Occipital lobe (tissue), 3 donors: ENCODE measurements at places on chromosomes 12 and 14.

GRCh38 chr14:34465069-34465859 is 3.2 kb upstream of the SPTSSA start:
- DNase-seq = no peak

GRCh38 chr14:36747411-36748184 is 85.9 kb downstream of the PAX9 start:
- no peak for DNase-seq

GRCh38 chr14:51653775-51654532 is 2.2 kb downstream of the FRMD6 start:
- DNase-seq = no peak

GRCh38 chr12:124661341-124661740 is 93.9 kb upstream of the NCOR2 start:
- DNase-seq = no peak

DNA sequence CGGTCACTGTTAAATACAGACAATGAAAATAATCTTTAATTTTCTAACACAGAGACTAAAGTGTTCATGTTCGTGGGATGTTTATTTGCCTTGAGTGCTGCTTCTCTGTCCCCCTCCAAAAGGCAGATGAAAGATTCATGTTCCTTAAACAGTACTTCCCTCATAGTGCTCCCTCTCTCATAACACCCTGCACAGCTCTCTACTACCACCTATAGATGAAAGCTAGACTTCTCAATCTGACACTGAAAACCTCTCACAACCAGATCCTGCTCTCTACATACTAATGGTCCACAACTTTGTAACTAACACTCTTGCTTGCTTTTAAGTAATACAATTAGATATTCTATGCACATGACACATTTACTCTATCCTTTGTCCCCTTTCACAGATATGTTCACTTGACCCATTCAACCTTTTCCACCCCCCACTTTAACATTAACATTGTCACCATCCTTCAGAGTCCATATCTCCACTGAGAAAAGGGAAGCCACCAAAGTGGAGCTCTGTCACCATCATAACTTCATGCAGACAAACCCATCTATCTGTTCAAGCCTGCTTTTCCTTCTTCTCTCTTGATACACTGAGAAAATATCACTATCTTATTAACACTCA is 266.4 kb upstream of the USP15 start:
- no peak for DNase-seq

DNA sequence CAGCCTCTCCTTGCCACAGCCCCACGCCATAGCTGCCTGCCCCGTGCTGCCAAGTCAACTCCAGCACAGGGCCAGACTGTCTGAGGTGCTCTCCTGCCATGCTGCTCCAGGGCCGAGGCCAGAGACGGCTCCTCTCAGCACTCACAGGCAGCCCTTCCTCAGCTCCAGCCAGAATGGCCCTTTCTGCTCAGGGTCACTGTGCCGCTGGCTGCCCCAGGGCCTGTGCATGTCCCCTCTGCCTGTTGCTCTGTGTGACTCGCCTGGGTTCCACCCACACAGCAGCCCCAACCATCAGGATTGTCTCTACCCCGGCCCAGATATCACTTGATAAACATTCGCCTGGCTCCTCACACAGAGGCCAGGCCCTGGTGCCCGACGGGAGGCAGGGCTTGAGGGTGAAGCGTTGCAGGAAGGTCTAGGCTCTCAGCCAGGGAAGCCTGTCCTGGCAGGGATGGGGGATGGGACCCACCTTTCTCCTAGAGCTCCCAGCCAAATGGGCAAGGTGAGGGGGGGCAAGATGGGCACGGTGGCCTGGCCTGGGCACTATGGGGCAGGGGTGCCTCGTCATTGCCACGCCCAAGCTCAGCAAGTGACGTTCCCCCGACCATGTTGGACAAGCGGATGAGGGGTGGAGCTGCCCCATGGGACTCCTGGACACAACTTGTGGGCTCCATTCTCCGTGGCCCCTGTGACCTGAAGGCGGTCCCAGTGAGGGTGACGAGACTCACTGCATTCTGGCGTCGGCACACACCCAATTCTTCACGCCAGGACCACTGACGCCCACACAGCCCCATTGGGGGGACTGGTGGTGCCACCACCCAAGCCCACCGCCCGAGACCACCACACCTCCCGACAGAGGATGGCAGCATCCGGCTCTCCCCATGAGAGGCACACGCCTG is 27.4 kb upstream of the BTBD6 start:
- no peak for DNase-seq

- peak; percentile 6 for DNase-seq
Observed at GRCh38 chr12:65602610-65603295, 221.5 kb upstream of the HMGA2 start.

GRCh38 chr12:120085920-120086645 is 30.5 kb downstream of the RAB35 start:
- no peak for DNase-seq

- no peak for DNase-seq
Observed at GRCh38 chr12:32178341-32179010, 71.8 kb downstream of the BICD1 start.

DNA sequence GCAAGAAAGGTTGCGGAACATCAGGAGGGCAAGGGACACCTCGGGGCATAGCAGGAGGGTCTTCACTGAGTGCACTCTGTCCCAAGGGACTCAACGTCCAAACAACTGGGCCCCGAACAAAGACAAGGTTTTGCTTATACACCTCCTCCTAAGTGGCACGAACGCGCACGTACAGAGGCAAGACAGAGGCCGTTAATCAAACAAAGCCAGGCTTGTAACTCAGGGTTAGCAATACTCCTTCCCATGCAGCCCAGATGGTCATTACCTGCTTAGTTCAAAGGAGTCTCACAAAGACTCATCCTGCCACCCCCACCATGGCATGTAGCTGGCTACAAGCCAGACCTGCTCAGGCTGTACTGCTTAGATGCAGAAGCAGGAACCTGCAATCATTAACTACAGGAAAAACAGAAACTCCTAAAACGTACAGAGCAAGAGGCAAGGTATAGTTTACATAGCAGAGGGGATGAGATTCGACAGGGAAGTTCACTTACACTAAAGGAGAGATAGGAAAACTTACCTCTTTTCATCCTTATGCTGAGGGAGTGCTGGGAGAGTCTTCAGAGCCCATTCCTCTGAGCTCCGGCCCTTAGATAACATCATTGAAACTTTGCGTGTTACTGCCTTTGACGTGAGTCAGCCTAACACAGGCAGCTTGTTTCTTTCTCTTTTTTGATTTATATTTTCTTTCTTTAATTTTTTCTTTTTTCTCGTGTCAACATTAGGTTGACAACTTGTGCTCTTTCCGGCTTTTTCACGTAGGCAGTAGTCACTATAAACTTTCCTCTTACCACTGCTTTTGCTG is 1319.1 kb downstream of the TMEM121 start:
- DNase-seq = no peak

GRCh38 chr14:92800525-92800924 is 6.4 kb downstream of the GOLGA5 start:
- DNase-seq = no peak

GRCh38 chr12:116703214-116703795 is 34.6 kb downstream of the SPRING1 start:
- peak; percentile 34 for DNase-seq
